ENCODE measurements at places on chromosomes 13 and 19.

DNA sequence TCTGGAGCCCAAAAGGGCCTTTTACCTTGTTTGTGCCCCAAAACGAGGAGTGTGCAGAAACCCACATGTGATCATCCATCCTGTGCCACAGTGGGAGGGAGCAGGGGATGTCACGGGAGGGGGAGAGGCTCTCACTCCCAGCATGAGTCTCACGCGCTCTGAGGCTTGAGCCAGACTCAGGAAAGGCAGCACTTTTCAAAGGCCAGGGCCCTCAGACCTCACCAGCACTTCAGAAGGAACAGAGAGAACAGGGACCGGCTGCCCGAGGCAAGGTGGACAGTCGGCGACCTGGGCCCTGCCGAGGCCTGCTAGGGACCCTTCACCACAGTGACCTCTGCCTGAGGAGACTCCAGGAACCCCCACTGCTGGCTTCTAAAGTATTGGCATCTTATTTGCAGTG is 71.7 kb upstream of the WASF3 start:
- DNase-seq = no peak

- DNase-seq = no peak
These were observed 33.3 kb downstream of the BRD4 start for GRCh38 chr19:15298847-15299567.

- DNase-seq = no peak
These were observed 25.1 kb upstream of the CD70 start for GRCh38 chr19:6616011-6616410.

DNA sequence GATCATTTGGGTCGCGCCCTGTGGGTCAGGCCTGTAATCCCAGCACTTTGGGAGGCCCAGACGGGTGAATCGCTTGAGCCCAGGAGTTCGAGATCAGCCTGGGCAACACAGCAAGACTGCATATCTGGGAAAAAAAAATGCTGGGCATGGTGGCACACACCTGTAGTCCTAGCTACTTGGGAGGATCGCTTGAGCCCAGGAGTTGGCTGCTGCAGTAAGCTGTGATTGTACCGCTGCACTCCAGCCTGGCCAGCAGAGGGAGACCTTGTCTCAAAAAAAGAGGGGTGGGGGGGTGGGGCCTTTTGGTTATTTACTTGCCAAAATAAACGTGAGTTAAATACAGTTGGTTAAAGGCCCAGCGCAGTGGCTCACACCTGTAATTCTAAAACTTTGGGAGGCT is 9.8 kb upstream of the ZNF544 start:
- no peak for DNase-seq

DNA sequence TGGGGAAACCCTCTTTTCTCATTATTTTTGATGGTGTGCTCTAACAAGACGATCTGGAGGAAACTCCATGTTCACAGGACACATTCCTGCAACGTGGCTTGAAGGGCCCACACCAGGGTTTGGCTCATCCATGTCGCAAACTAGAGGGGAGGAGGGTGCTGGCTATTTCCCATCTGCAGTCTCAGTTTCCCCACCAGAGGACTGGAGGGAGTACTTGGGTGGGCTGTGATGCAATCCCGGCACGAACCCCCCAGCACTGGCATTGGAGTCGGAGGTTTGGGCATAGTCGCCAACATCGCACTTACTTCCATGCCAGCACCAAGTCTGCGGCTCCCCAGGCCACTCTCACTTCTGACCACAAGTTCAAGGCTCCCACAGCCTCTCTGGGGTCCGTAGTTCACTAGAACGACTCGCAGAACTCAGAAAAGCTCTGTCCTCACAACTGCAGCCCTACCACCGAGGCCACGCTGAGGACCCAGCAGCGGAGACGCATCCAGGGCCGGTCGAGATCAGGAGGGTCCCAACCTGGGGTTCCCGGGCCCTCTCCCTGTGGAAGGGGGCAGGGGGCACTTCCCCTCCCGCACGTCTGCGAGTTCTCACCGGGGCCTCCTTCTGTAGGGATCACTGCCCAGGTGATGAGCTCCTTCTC is 165.6 kb upstream of the SOX1 start:
- DNase-seq = no peak

DNA sequence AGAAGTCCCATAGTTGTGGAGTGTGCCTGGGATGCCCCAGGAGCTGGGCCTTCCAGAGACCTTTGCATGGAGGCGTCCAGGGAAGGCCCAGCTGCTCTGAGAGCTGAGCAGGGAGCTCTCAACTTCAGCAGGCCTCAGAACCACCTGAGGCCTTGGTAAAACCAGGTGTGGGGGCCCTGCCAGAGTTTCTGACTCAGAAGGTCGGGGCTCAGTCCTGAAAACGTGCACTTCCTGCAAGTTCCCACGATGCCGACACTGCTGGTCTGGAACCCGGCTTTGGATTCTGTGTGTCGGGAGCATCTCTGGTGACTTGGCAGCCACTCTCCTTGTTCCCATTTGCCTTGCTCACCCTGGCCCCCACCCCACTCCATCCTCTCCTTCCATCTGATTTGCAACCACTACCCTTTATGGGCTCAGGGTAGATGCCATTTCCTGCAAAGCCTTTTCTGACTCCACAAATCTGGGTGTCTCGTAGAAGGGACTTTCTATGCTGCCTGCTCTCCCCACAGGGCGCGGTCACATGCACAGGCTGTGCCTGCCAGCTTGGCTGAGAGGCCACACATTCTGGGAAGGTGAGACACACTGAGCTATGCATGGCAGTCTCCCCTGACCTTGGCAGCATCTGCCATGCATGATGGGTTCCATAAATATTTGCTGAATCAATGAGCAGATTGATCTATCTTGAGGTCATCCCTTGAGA is 244.7 kb downstream of the COL4A1 start:
- no peak for DNase-seq

- no peak for DNase-seq
These were observed 24.2 kb downstream of the UHRF1 start for GRCh38 chr19:4933528-4933927.

GRCh38 chr19:31510635-31511034 is 161.4 kb upstream of the TSHZ3 start:
- DNase-seq = no peak

DNA sequence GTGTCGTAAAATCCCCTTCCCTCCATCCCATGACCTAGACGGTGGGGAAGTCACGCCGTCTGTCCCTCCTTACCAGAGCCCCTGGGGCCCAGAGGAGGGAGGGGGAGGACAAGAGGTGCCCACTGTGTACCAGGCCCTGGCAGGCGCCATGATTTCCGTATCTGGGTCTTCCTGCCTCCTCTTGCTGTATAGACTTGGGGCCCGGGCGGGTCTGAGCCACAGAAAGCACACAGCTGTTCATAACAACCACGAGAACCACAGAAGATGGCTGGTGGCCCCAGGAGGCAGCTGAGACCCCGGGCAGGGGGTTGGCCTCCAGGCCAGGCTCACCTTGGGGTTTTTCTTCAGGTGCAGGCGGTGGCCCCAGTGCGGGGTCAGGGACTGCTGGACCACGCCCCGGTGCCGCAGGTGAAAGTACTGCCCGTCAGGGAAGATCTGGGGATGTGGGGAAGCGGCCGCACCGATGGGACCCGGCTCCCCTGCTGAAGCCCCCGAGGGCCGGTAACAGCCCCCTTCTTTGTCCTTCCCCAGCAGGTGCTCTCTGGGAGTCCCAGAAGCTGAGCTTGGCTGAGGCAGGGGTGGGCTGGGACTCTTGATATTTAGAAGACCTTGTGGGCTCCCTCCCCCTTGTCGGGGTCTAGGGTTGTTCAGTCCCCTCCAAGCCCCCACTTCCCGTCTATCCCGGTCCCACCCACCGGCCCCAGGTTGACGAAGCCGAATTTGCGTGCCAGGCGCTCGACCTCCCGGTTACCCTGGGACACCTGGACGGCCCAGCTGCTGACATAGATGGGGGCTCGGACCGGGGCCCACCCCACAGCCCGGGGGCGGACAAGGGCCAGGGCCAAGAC is 463 bp downstream of the PCSK4 start:
- no peak for DNase-seq

DNA sequence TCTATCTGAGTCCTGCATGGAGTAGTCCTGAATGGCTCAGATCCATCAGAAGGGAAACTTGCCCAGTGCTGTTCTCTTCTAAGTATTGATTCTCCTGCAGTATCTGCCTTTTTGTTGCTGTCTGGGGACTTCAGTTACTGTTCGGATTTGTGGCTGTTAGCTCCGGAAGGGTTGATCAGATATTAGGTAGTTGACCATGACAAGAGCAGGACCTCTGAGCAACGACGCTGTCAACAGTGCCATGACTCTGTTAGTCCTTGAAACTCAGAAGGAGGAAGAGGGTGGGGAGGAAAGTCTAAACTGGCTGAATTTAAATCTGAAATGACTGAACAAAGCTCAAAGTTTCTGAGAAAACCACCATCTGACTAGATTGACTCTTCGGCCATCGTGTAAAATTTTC is 42.2 kb downstream of the CCNE1 start:
- DNase-seq = no peak

GRCh38 chr13:50636007-50636704 is 207.3 kb downstream of the DLEU7 start:
- no peak for DNase-seq

DNA sequence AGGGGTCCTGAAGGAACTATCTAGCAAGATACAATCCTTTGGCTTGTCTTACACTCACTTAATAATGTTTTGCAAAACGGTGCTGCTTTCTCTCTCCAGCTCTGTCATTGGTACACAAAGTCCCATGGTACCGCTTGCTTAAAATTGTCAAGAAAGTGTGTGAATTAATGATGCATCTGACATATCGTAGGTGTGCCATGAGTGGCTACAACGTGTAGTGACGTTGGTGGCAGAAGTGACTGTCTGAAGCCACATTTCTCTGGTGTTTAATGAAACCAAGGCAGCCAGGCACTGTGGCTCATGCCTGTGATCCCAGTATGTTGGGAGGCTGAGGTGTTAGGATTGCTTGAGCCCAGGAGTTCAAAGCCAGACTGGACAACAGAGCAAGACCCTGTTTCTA is 2.6 kb downstream of the HSH2D start:
- no peak for DNase-seq

DNA sequence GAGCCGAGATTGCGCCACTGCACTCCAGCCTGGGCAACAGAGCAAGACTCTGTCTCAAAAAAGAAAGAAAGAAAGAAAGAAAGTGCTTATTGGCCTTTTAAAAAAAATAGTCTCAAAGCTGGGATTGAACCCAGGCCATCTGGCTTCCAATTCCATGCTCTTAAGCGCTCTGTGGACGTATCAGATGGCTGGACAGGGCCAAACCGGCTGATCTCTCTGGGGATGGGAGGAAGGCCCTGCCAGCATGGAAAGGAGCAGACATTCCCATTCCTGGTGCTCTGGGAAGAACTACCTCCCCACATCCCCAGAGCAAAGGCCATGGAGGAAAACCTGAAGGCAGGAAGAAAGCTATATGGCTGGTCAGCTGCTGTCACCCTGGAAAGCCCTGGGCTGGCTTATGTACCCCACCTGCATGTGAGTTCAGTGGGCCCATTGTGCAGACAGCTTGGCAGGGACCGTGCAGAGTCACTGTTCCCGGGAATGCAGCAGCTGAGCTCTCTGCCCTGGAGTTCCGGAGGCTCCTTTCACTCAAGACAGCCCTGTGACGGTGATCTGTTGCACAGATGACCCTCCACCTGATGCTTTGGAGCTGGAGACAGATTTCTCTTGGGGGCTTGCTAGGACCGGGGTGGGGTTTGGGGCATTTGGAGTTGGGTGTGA is 84.3 kb downstream of the SIPA1L3 start:
- DNase-seq = no peak

- no peak for DNase-seq
These were observed 10.4 kb upstream of the GIPR start for GRCh38 chr19:45657520-45658167.

GRCh38 chr19:58563034-58563573 is 4.7 kb upstream of the UBE2M start:
- DNase-seq = no peak

- DNase-seq = no peak
These were observed 94.6 kb upstream of the DIAPH3 start for GRCh38 chr13:60258349-60258748.

DNA sequence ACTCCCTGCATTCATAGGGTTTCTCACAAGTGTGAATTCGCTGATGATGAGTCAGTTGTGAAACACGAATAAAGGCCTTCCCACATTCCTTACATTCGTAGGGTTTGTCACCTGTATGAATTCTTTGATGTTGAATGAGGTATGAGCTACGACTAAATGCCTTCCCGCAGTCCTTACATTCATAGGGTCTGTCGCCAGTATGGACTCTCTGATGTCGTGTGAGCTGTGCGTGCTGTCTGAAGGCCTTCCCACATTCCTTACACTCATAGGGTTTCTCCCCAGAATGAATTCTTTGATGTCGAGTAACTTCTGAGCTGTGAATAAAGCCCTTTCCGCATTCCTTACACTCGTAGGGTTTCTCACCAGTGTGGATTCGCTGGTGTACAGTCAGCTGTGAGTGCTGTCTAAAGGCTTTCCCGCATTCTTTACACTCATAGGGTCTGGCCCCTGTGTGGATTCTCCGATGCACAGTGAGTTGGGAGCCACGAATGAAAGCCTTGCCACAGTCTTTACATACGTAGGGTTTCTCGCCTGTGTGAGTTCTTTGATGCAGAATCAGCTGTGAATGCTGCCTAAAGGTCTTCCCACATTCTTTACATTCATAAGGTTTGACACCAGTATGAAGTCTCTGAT is 30.5 kb upstream of the COX7A1 start:
- DNase-seq = no peak

DNA sequence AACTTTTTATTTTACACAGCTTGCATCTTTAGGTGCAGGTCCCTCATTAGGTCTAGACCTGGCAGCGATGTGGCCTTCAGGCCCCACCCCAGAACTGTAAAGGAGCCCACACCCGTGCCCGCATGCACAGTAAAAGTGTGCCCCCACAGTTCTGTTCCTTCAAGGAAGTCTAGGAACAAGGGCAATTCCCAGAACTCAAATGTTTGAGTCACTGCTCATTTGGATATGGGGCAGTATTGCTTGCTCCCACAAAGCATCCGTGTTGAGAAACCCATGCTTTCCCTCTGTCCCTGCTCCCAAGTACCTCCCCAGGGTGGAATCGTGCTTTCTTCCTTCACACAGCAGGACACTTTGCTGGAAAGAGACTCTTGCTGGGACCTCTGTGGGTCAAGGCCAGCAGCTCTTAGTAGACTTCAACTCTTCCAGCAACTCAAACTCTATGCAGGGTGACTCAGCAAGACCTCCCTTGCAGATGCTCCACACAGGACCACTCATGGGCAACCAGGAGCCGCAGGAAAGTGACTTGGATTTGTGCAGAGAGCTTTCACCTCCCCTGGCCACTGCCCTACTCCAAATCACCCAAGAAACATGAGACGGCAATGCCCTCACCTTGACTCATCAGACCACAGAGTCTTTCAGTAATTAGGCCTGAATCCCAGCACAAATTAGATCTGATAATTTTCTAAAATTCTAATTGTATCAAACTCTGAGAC is 12.3 kb downstream of the SLC7A1 start:
- DNase-seq = no peak

GRCh38 chr19:11624069-11624463 is 26.8 kb downstream of the ZNF627 start:
- no peak for DNase-seq

DNA sequence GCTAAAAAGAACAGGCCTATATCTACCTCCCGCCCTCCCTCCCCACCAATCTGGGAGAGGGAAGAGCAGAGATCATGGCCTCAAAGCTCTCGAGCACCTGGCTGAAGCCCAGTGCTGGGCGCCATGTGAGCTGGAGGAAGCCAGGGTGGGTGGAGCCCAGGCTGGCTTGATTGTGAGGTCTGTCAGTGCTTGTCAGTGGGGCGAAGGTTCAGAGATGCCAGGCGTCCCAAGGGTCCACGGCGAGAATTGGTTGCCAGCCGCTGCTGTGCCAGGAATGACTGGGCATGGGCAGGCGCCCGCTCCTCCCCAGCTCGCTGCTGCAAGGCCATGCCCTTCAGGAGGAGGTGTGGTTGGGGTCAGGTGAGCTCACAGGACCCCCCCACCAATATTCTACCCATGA is 11.5 kb downstream of the BEST2 start:
- no peak for DNase-seq
